Left ventricle myocardium inferior (tissue), 1 donor: ENCODE measurements at places on chromosomes 5 and 9. TPM values are rescaled to one million over a fixed set of nuclear protein-coding genes. Genes with fewer than 3 reads are reported as not detected.

The ACOT12 gene
- total RNA-seq: not detected

The TGFBR1 gene
- 12.3 TPM for total RNA-seq

The CXCL14 gene
- 0.49 TPM for total RNA-seq

The ZNF883 gene
- total RNA-seq: 6.2 TPM

The FOXD4L3 gene
- not detected for total RNA-seq

The RNF180 gene
- 12.9 TPM for total RNA-seq

DNA sequence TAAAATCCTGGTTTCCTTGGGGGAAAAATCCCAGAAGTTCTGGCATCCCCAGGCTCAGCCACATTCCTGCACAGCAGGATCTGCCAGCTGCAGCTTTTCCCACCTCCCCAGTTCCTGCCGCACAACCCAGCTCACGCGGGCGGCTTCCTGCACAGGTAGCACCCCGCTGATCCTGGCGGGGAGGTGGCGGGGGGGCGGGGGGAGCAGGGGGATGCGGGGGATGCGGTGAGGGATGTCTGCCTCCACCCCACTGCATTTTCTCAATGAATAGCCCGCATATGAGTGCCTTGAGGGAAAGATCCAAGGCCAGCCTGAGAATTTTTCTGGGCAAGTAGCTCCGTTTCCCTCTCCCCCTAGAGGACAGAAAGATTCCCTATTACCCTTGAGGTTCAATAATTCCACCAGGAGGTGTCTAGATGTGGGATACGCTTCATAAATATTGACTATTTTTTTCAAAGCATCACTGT lies 21.1 kb downstream of the GFPT2 start:
- DNase-seq: no peak

- DNase-seq: no peak
Observed at GRCh38 chr5:1788200-1788599, 11.4 kb downstream of the MRPL36 start.

GRCh38 chr9:69893057-69893456 lies 72.4 kb downstream of the CFAP95 start:
- no peak for DNase-seq

- DNase-seq: no peak
Observed at GRCh38 chr9:27248702-27249101, 48.2 kb downstream of the EQTN start.

DNA sequence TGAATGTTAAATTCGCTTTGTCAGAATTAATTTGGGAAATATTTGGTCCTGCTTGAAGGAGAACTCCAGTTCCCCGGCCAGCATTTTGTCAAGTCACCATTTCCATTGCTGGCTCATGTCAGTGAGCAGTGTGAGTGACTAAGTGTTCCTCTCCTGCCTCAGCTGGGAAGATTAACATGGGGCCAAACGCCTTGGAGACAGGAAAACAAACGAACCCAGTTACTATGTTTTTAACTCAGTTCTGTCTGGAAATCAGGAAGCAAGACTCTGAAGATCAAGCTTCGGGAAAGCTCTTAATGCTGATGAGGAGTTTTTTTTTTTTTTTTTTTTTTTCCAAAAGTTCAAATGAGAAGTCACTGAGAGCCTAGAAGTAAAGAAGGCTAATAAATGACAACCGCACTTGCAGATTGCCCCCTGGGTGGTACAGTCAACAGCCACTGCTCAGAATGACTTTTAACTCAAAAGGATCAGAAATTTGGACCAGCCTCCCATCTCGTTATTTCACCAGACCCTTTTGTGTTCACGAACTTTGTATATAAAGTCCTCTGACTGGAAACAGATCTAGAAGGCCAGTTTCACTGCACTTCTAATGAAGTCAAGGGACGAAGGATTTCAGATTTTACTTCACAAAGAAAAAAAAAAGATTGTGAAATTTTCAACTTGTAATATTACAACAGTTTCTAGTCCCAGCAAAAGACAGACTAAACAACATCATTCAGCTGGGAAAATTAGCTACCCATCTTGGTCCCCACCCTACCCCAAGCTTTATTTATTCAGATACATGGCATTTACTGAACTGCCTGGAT lies 121.3 kb downstream of the LHFPL2 start:
- DNase-seq: peak; percentile 54

- no peak for DNase-seq
Observed at GRCh38 chr9:135991771-135992170, 30.6 kb upstream of the UBAC1 start.

GRCh38 chr5:38803246-38803645 lies 42.6 kb upstream of the OSMR start:
- DNase-seq: no peak

DNA sequence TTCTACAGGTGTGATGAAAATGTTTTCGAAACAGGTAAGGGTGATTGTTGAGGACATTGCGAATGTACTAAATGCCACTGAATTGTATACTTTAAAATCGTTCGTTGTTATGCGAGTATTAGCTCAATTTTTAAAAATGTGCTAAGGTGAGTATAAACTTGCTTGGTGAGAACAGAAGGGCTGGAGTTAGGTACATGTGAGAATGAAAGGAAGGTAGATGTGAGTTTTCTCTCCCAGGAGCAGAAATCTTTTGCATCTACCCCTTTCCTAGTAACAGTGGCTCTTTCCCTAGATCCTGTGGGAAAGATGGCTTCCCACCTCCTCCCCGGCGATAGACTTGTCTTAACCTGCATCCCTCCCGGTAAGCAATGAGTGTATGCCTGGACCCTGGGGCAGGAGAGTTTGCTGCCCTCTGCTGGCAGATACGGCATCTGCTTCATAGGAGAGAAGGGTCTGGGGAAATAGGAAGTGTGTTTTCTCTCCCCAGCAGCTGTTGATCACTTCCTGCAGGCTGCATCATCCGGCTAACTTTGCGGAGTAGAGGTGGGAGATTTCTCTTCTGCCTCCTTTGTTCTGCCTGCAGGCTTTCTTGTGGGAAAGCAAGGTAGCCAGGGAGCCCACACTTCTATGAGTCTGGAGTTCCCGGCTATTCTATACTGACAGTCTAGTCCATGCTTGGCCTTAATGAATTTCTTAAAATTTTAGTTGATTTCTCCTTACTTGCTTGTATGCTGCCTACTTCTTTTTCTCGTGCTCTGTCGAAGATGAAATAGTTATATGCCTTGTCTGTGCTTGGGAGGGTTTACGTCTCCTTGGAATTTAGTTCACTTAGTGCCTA lies 373.3 kb upstream of the SEMA6A start:
- peak; percentile 45 for DNase-seq

DNA sequence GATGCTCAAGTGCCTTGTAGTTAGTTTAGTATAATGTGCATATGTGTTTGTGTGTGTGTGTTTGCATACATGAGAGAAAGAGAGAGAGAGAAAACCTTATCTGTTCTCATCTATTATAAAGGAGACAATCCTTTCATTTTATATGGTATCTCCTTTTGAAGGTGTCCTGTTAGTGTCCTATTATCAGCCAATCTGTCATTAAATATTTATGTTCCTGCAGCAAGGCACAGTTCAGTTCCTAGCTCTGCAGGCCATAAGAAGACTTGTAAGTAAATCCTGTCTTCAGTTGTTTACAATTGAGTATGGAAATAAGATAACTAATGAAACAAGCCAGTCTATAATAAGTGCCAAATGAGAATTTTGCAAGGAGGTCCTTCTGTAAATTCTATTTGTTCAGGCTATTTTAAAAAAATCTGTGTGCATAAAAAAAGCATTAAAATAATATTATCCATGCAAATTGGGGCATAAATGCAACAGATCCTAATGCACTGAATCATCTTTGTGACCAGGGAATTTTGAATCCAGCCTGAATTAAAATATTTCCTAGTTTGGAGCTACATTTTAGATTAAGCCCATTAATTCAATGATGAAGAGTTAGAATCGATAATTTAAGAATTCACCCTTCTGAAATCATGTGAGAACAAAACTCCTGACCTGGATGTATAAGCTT lies 18.1 kb downstream of the MAP1B start:
- DNase-seq: no peak

DNA sequence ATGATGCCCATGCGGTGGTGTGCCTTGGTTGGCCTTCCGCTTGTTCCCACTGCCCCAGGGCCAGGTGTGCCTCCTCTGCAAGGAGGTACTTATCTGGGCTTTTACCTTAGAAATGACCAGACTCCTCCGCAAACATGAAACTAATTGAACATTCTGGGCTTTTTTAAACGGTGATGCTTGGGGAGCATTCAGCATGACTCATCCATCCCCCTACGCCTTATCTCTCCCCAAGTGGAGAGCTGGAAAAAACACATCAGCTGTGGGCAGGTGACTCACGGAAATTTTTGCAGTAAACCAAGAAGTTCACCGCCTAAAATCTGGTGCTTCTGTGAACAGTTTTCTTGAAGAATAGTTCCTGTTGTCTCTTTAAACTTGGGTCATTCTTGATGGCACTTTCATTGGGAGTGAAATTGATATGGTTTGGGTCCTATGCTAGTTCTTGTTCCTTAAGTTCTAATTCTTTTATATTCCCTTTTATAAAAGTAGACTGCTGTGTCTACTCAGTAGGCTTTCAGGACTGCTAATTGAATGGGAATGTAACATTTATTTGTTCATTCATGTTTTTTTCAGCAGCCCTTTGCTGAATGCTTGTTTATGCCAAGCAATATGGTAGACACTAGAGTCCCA lies 39.6 kb downstream of the SFXN1 start:
- DNase-seq: no peak

- DNase-seq: no peak
Observed at GRCh38 chr9:37977851-37978480, 74.0 kb upstream of the SLC25A51 start.

- DNase-seq: no peak
Observed at GRCh38 chr5:64295101-64295500, 129.5 kb downstream of the RNF180 start.

- no peak for DNase-seq
Observed at GRCh38 chr5:159274676-159275075, 11.6 kb downstream of the UBLCP1 start.

DNA sequence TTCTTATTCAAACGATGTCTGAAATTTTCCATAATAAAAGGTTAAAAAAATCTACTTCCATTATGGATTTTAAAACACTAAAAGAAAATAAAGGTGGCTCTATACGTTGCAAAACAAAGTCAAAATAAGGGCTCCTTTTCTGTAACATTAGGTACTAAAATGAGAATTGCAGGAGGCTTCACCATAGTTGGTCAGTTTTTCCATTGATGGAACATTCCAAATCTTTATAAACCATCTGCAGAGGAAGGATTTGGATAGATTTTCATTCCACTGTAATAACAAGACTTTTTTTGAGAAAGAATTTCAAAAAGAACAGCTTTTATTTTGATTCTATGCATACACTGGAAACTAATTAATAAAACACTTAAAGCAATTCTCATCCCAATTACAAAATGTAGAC lies 145.6 kb downstream of the LURAP1L start:
- no peak for DNase-seq

DNA sequence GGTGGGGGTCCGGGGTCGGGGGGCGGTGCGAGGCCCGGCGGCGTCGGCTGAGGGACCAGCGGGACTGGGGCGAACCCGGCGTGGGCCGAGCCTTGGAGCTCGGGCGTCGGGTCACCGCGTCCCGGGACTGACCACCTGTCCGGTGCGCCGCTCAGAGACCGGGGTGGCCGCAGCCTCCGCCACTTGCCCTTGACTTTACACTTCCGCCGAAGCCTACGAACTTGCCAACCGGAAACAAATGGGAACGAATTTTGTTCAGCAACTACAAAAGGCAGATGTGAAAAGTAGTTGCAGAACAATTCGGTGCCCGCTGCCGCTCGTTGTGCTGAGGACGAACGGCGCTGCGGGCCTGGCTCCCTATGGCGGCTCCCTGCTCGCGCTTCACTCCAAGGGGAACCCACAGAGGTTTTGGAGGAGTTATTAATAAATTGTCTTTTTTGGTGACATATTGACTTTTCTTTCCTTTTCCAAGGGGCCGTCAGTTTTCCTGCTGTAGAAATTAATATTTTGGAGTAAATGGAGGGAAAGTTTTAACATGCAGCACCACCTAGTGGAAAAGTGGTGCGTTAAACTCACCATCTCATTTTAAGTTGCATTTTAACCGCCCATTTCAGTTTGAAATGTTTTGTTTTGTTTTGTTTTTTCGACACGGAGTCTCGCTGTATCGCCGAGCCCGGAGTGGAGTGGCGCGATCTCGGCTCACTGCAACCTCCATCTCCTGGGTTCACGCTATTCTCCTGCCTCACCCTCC lies 490 bp downstream of the PCBD2 start:
- no peak for DNase-seq

GRCh38 chr5:126656401-126657007 lies 55.8 kb downstream of the PHAX start:
- DNase-seq: no peak

DNA sequence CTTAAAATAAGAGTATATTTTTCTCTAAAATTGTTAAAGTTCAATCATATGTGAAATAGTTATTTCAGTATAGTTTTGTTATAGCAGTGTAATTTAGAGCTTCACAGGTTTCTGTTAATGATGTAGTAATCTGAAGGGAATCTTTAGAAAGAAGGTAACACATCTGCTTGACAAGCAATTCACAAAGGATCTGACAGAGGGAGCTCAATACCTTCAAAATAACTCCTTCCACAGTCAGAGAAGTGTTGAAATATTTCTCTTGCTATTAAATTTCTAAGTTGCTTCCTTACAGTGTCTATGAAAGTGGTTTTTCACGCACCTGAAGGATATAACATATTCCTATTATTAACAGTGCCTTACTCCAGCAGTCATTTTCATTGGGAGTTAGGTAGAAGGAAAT lies 44.9 kb downstream of the SLC25A51 start:
- DNase-seq: no peak

GRCh38 chr5:55480781-55481180 lies 54.0 kb downstream of the PLPP1 start:
- DNase-seq: no peak
